NCI-H526 treated with DMSO at 0.1 percent for 48 hours (cell line): ENCODE measurements at places on chromosomes 4 and X.

DNA sequence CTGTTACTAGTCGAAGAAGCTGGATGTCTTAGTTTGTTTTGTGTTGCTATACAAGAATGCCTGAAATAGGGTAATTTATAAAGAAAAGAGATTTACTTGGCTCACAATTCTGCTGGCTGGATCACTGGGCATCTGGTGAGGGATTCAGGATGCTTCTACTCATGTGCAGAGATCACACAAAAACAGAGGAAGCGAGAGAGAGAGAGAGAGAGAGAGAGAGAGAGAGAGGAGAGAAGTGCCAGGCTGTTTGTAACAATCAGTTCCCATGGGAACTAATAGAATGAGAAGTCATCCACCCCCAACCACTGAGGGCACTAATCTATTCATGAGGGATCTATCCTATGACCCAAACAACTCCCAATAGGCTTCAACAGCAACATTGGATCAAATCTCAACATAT lies 66.2 kb upstream of the FAM9A start:
- no peak for DNase-seq

GRCh38 chr4:71833232-71833900 lies 49.5 kb upstream of the GC start:
- DNase-seq, result no peak

GRCh38 chrX:147899379-147900114 lies 12.2 kb upstream of the FMR1 start:
- DNase-seq, result no peak

- no peak for DNase-seq
These were observed 96.7 kb upstream of the CBR4 start for GRCh38 chr4:169106696-169107229.

- no peak for DNase-seq
These were observed 133.3 kb upstream of the MBNL3 start for GRCh38 chrX:132622130-132622529.

- no peak for DNase-seq
These were observed 68.6 kb upstream of the PPP3CA start for GRCh38 chr4:101415962-101416361.

GRCh38 chrX:93932471-93933220 lies 258.6 kb downstream of the FAM133A start:
- DNase-seq, result no peak
